ENCODE measurements at places on chromosomes 7 and 10.

DNA sequence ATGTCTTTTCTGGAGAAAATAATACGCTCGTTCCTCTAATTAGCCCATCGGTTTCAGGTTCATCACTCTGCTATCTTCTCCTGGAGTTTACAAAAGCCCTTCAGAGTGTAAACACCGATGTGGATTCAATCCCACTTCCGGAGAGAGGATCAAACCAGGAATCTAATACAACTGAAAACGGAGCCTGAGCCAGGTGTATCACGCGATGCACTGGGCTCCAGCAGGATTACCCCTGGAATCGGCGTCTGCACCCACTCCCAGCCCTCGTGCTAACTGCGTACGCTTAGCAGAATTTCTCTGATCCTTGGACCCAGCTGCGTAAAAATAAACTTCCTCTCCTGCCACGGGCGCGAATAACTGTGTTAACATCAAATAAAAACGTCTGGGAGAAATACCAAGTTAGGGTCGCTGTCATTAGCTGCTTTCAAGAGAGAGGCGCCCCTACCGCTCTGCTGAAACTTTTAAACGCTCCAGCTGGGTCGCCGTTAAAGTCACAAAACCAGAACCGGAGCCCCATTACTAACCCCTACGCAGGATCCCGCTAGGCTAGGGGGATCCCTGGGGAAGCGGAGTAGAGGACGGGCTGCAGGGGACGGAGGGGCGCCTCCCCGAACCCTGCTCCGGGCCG lies 502 bp downstream of the ZNF3 start:
- no peak for DNase-seq

GRCh38 chr7:88115816-88116215 lies 104.0 kb downstream of the SRI start:
- no peak for DNase-seq

DNA sequence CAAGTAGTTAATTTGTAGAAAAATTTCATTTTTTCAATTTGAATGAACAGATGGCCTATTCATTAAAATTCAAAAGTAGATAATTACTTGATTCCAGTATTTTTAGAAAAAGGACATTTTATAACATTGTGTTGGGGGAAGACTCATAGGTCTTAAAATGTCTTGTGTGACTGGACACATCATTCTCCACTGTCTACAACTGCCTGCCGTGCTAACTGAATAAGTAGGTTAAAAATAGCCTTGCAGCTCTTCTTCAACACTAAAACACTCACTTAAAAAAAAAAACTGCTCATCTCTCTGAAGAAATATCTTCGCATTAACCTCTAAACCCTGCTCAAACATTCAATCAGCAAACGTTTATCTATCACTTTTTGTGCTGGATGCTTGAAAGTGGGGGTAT lies 253.8 kb downstream of the CSTF2T start:
- DNase-seq = no peak

DNA sequence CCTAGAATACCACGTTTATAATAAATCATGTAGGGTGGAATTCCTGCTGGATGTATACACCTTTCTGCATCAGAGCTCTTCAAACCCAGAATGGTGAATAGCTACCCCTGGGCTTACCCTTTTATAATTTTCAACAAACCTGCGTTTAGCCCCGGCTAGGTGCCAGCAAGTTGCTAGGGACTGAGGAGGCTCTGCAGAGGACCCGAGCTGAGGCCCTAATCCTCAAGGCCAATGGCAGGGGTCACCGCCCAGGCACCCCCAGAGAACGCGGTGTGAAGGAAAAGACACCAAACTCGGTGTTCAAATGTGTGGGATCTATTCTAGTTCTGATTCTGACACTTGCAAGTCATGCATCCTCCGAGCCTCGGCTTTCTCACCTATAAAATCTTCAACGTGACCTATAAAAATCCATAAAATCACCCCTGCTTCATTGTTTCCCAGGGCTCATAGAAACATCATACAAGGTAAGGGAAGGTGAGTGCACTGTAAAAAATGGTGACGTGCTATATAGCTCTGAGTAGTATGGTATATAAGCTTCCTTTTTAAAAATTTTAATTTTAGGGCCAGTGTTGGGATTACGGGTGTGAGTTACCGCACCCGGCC lies 2.5 kb upstream of the ANXA11 start:
- no peak for DNase-seq

- no peak for DNase-seq
Observed at GRCh38 chr10:132020456-132020855, 38.7 kb upstream of the BNIP3 start.

DNA sequence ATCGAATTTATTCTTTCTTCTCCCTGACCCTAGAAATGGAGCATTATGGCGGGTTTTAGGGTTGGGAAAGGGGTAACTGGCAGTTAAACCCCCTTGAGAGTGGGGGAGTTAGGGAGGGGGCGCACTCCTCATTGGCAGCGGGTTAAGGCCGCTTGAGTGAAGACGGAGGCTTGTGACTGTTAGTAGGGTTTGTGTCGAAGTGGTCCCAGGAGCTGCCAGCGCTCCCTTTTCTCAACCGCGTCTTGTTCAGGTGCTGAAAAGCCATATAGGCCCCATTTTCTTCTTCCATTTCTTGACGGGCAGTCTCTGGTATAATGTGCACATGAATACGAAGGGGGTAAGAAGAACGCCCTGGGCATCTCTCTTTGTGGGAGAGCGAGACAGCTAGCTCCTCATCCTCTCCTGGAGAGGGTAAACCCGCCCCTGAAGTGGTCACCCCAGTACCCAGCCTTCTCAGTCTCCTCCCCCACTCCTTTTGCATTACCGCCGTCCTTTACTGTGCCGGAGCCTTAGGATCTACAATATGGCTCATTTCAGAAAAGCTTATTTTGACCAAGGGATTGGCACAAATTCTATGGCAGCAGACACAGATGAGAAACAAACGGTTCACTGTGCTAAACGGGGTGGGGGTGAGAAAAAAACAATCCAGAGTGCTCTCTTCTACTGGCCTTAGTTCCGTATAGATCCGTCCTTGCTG lies 836 bp downstream of the KMT2E start:
- DNase-seq = peak; percentile 54

GRCh38 chr10:61761825-61762217 lies 99.1 kb downstream of the CABCOCO1 start:
- DNase-seq = no peak

DNA sequence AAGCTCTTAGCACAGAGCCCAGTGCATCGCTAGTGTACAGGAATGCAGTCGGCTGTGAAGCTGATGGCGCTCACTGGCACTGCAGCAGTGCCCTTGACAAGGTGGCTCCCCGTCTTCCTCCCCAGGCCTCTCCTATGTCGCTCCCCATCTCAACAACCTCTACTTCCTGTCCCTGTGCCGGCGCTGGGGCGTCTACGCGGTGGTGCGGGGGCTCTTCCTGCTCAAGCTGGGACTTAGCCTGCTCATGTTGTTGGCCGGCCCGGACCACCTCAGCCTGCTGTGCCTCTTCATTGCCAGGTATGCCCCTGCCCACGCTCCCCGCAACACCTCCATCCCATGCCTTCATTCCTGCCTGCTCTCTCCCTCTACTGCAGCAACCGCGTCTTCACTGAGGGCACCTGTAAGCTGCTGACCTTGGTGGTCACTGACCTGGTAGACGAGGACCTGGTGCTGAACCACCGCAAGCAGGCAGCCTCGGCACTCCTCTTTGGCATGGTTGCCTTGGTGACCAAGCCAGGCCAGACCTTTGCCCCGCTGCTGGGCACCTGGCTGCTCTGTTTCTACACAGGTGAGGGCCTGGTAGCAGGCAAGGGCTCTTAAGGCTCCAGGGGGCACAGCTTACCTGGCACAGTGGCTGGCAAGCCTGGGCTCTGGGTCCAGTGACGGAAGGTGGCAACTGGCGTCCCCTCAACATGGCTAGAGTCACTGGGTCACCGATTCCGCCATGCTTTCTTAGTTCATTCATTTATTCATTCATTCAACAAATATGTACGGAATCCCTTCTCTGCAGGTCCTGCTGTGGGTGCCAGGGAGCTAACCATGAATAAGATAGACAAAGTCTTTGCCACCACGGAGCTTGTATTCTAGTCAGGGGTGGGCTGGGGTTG lies 22.3 kb upstream of the C10orf95 start:
- DNase-seq = no peak

GRCh38 chr10:35495521-35496119 lies 109.5 kb upstream of the GJD4 start:
- DNase-seq = peak; percentile 14

DNA sequence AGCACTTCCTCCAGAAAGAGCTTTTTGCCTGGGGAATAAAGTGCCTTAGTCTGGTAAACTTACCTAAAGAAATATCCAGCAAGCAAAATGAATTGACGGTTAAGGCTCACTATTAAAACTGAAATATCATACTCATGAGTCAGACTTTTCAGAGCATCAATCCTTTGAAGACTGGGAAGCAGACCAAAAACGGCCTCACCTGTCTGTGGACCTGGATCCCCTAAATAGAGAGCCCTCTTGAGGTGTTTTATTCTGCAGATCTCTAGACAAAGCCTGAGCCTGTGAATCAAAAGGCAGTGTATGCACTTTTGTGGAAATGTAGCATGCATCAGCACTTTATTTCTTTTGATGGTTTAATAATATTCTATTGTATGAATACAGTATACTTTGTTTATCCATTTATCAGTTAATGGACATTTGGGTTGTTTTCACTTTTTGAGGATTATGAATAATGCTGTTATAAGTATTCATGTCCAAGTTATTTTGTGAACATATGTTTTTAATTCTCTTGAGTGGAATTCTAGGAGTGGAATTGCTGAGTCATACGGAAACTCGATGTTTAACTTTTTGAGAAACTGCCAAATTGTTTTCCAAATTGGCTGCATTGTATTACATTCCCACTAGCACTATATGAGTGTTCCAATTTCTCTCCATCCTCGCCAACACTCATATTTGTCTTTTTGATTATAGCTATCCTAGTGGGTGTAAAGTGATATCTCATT lies 449.0 kb upstream of the IGFBP3 start:
- DNase-seq = peak; percentile 95

- DNase-seq = peak; percentile 2
Observed at GRCh38 chr7:72183835-72184234, 228.3 kb downstream of the CALN1 start.

DNA sequence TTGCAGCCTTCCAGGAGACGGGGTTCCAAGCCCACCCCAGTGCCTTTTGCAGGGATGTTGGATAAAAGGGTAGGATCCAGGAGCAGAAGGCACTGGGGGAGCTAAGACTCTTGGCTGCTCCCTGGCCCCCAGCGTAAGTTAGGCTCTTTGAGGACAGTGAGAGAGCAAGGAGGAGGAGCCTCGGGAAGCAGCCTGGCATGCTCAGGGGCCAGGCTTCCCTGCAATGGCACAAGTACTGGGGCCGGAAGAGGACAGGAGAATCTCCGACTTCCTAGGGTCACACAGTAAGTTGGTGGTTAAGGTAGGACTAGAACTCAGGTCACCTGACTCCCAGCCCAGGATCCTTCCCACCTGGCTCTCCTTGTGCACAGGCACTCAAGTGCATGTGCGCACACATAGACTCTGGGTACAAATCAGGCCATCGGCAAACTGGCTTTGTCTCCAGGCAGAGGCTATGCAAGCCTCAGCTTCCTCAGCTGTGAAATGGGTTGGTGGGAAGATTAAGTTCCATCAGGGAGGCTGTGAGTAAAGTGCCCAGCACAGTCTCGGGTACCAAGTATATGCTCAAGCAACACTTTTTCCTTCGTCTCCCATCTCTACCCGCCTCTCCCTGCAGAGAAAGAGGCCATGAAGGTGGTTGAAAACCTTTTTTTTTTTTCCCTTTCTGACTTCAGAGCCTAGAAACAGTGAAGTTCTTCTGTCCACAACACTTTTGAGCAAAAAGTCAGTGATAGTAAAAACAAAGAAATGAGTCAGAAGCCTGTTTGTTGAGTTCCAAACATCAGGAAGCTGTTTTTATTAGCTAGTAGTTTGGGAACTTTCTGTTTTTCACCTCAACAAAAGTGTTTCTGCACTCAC lies 79.1 kb downstream of the NEURL1 start:
- no peak for DNase-seq
